GM12891 (cell line): ENCODE measurements at places on chromosomes 13 and 19.

- DNase-seq = no peak
Observed at GRCh38 chr19:47768604-47769003, 9.9 kb upstream of the SELENOW start.

- no peak for DNase-seq
Observed at GRCh38 chr13:43232873-43233265, 209.5 kb downstream of the DNAJC15 start.

GRCh38 chr13:33723772-33724435 lies 94.0 kb upstream of the RFC3 start:
- no peak for DNase-seq

DNA sequence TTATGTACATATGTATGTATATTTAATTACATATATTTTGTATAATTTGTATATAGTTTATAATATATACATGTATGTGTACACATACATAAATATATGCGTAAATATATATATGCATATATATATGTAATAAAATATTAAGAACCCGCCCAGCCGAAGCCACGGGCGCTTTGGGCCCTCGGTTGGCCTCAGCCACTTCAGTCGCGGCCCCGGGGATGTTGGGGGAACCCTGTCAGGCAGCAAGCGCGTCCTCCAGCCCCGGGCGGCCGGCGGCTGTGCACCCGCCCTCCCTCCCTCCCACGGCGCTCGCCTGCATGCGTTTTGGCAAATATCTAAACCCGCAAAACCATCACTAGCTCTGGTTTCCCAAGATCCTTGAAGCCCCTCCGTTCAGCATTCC lies 7.9 kb upstream of the ZNF606 start:
- no peak for DNase-seq

DNA sequence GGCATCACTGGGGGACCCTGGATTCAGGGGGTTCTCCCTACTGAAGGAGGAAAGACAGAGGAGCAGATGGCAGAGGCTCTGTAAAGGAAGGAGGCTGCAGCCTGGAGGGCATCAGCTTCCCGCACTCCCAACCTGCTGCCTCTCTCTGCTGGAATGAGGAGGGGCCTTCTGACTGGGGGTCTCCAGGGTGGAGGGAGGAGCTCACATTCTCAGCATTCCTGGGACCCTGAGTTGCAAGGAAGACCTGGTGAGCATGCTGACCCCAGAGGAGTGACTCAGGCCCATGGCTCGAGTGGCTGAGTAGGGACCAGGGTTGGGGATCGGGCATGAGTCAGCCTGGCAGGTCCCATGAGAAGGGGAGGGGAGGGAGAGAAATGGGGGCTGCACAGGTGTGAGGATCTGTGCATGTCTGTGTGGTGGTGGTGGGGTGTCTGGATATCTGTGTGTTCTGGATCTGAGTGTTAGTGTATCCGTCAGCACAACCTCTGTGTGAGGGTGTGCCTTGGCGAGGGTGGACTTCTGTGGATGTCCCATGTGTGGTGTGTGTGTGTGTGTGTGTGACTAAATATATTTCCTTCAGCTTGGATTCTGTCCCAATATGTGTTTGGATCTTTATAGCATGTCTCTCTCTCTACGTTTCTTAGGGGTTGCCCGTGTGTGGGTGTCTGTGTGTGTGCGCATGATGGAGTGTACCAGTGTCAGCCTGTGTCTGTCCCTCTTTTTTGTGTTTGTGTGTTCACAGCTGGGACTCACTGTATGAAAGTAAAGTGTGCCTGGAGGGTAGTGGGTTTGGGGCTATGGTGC lies 4.6 kb downstream of the AXL start:
- no peak for DNase-seq

GRCh38 chr19:52662631-52663030 lies 24.5 kb upstream of the ZNF83 start:
- DNase-seq = no peak

GRCh38 chr19:49071860-49072547 lies 495 bp downstream of the KCNA7 start:
- no peak for DNase-seq

DNA sequence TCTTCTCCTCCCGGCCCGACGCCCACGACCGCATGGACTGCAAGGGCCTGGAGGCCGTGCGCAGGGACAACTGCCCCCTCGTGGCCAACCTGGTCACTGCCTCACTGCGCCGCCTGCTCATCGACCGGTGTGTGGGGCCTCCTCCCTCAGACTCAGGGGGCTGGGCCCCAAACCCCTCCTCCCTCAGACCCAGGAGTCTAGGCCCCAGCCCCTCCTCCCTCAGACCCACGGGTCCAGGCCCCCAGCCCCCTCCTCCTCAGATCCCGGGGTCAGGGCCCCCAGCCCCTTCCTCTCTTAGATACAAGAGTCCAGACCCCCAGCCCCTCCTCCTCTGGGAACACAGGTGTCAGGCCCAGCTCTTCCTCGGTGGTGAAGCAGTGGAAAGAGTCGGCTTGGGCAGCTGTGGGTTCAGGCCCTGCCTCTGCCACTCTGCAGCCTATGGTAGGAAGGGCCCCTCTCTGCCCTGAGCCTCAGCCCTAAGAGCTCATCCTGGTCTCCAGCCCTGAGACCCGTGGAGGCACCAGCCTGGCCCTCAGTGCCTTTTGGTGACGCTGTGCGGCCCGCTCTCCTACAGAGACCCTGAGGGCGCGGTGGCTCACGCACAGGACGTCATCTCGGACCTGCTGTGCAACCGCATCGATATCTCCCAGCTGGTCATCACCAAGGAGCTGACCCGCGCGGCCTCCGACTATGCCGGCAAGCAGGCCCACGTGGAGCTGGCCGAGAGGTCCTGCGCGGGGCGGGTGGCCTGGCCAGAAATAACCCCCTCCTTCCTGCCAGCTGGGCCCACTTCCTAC lies 3.7 kb upstream of the SPIB start:
- DNase-seq = peak; percentile 94

- DNase-seq = no peak
Observed at GRCh38 chr13:29502391-29503008, 93.0 kb downstream of the SLC7A1 start.

- DNase-seq = no peak
Observed at GRCh38 chr19:17420475-17420924, 653 bp downstream of the MVB12A start.

DNA sequence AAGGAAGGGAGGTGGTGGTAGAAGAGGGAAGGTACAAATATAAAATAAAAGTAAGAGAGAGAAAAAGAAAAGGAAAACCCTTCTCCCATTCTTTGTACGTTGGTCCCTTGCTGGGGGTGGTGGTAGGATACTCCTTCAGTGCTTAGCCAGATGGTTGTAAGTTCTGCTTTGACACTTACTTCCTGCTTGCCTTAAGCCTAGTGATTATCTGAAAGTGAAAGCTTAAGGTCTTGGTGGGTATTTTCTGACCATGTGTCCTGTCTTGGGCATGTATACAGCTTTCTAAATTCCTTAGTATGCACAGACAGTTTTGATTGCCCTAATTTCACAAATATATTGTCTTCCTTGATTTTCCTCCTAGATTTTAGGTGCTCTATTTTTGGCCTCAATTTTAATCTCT lies 314.8 kb downstream of the PCDH17 start:
- DNase-seq = no peak

DNA sequence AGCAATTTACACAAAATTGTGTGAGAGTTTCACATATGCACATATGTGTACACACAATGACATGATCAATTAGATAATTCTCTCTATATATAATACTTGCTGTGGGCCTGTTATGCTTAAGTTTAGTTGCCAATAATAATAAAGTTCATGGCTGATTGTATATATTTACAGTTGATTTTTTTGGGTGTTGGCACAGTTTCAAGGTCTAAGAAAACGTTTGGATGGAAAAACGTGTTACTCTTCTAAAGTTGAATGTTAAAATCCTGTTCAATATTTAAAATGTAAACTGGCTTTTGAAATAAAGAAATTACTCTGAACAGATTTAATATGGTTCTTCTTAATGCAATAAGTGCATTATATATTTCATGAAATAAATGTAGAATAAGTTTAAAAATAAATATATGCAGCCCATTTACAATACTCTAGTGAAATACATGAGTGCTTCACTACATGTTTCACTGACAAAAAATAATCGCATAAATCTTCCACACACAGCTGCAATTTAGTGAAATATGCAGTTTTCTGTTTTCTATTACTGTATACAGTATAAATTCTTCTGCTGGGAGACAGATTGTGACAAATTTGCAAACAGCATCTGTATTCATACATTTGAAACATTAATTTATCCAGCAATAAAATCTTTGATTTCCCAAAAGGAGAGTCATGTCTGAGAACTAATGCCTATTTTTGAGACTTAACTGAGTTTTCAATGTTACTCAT lies 586.9 kb upstream of the KLHL1 start:
- no peak for DNase-seq

- no peak for DNase-seq
Observed at GRCh38 chr19:18269070-18269723, 5.1 kb downstream of the IQCN start.

DNA sequence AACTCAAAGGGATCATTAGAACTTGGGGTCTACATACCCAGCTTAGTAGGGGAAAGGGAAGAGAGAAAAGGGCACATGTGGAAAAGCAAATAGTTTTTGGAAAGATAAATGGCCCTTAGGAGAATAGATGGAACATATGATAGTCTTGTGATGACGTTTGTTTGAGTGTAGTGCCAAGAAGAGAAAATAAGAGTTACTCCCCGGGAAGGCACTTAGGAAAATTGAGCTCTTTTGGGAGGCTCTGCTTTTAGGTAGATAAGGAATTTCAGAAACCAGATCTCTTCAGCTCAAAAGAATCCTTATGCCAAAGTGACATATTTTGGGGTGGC lies 44.8 kb upstream of the SERTM1 start:
- DNase-seq = no peak

DNA sequence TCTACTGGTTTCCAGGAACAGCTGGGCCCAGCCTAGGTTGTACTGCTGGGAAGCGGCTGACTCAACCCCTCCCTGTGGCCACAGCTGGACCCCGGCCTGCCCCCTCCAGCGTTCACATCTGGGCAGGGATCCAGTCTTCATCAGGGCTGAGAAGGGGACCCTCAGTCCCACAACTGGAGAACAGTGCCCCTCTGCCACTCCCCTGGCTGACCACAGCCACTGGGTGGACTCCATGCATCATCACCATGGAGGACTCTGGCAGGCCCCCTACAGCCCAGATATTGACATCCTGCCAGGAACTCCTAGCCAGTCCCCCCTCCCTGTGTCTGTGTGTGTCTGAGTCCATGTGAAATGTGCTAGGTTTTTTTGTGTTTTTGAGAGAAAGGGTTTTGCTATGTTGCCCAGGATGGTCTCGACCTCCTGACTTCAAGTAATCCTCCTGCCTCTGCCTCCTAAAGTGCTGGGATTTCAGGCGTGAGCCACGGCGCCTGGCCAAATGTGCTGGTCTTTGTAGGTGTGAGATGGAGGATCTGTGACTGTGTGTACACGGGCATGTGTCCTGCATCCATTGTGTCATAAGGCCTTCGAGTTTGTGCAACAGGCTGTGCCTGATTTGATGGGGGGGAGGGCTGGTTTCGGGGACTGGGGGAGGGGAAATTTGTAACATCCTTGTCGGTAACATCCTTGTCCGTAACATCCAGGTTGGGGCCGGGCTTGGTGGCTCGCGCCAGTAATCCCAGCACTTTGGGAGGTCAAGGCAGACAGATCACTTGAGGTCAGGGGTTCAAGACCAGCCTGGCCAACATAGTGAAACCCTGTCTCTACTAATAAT lies 4.0 kb upstream of the HOOK2 start:
- DNase-seq = no peak

DNA sequence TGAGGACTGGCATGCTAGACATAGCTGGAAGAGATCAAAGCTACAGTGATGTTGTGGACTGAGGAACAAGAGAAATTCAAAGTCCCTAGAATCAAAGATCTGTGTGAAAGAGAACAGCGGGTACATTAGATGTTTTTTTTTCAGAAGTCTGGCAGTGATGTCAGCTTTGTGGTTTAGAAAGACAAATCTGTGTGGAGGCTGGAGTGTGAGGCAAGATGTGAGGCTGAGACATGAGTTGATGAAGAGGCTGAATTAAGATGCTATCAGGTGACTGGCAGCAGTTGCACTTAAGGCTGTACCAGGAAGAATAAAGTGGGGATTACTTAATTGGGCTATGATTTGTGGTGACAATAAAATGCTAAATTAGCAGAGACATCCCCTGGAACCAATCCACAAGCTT lies 46.5 kb downstream of the DNAJC3 start:
- no peak for DNase-seq

- DNase-seq = no peak
Observed at GRCh38 chr13:39402221-39402970, 200.6 kb downstream of the LHFPL6 start.
